ENCODE measurements at places on chromosomes 6 and 20.

DNA sequence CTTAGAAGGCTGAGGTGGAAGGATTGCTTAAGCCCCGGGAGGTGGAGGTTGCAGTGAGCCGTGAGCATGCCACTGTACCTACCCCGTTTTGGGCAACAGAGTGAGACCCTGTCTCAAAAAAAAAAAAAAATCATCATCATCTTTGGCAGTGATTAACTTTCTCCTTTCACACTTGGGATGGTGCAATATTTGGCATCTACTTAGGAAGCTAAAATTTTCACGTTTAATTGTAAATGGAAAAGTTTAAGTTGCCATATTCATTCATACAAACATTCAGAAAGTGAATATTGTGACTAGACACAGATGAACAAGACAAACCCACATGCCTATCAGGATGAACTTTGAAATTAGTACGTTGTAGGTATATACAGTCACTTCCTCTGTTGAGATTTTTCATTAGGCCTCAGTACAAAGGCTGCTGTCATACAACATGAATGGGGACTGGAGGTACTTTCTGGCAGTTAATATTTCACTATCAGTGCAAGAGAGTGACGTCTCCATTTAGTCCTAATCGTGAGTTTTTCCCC lies 10.3 kb downstream of the TOP1 start:
- no peak for DNase-seq

GRCh38 chr6:84926189-84927155 lies 162.1 kb upstream of the TBX18 start:
- DNase-seq, result no peak

DNA sequence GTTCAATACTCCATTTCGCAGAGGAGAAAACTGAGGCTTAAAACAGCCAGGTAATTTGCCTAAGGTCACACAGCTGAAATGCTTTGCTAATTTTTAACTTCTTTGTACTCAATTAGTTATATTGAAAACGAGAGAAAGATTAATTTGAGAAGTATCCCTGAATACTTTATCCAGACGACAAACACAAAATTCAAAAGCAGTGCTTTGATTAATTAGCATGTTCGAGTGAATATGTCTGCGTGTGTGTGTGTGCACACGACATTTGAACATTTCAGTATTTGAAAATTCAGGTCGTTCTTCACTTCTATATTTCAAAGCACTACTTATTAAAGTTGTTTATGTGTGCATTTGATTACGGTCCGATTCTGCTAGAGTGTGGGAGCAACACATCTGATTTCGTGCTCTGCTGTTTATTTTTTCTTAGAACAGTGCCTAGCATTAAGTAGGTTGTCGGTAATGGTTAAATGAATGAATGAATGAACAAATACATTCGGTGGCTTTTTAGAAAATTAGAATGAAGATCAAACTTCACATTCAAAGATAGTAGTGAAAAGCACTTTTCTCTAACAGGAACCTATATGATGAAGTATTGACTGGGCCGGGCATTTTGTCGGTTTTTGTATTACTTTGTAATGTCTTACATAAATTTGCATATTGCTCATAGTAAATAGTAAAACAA lies 36.9 kb upstream of the SYNCRIP start:
- DNase-seq, result no peak

- DNase-seq, result no peak
These were observed 3.5 kb downstream of the FOXS1 start for GRCh38 chr20:31841928-31842327.

DNA sequence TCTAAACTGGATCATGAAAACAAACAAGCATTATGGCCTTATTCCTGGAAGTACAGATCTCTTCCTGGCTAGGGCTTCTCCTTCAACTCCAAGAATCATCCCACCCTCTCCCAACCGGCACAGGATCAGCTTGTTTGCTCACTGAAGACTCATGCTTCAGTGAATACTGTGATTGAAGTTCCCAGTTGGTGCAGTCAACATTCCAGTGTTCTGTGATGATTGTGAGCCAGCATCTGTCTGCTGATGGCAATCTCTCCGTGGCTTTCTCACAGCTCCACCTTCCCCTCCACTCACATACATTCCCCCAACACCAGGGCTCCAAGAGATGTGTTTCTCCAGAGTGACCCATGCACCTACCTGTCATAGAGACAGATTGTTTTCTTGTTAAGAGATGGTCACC lies 421.3 kb upstream of the BTBD3 start:
- no peak for DNase-seq

DNA sequence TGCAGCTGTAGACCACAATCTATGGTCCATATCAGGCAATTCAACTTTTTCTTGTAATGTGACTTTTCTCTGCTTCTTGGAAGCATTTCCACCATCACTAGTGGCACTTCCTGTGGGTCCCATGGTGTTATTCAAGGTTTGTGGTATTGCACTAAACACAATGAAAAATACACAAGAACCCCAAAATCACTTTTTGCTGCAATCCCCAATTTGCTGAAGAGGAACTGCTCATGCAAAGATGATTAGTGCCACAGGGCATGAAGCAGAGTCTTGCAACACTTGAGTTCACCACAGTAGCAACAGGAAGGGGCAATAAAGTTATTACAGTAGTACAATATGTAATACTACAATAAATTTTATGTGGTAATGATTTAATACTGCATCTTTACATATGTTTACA lies 16.8 kb upstream of the TAAR1 start:
- no peak for DNase-seq

DNA sequence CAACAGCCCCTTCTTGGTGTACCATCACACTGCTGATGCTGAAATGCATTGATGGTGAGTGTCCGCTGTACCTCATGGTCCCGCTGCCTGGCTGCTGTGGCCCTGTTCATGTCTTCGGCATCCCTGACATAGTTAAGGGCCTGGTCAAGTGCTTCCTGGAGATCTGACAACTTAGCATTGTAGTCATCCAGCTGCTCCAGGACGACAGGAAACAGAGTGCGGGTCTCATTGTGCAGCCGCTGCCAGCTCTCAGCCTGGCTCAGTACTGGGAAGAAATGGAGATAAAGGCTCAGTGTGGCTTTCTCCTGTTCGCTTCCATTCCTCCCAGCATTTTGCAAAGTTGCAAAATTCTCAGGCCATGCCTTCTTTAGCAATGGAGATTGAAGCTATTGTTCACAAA lies 81.8 kb downstream of the LAMA4 start:
- no peak for DNase-seq

DNA sequence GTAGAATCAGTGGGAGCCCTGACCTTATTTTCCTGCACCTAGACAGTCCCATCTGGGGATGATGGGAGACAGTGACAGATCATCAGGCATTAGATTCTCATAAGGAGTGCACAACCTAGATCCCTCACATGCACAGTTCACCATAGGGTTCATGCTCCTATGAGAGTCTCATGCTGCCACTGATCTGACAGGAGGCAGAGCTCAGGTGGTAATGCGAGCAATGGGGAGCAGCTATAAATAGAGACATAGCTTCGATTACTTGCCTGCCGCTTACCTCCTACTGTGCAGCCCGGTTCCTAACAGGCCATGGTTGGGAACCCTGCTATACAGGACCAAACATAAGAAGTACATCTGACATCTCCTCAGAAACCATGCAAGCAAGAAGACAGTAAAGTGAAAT lies 31.5 kb upstream of the ASF1A start:
- DNase-seq, result no peak

- DNase-seq, result no peak
These were observed 3.4 kb upstream of the BPIFB6 start for GRCh38 chr20:33027769-33028751.

DNA sequence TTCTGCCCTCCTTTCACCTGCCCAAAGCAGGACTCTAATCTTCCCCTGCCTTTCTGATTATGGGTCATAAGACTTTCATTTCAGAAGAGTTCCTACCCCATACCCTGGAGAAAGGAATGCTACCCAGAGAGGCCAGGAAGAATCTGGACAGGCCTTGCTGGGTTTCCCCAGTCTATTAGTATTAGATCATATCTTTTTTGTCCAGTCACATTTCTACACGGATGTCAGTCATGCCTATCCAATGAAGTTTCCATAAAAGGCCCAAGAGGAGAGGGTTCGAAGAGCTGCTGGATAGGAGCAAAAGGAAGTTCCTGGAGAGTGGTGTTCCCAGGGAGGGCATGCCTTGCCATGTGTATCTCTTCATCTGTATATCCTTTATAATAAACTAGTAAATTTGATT lies 3.2 kb downstream of the POLH start:
- DNase-seq, result no peak

GRCh38 chr6:63926950-63927927 lies 291.6 kb downstream of the PHF3 start:
- DNase-seq, result no peak

DNA sequence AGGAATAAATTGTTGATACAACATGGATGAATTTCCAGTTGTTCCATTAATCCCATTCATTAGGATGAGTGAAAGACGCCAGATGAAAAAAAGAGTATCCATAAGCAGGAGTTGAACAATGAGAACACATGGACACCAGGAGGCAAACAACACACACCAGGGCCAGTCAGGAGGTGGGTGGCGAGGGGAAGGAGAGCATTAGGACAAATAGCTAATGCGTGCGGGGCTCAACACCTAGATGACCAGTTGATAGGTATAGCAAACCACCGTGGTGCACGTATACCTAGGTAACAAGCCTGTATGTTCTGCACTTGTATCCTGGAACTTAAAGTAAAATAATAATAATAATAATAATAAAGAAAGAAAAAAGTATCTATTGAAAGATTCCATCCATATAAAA lies 11.1 kb downstream of the PCED1A start:
- DNase-seq, result no peak

GRCh38 chr6:131628726-131629125 lies 684 bp upstream of the MED23 start:
- DNase-seq, result no peak

GRCh38 chr6:137237413-137238170 lies 18.4 kb upstream of the IFNGR1 start:
- DNase-seq, result no peak

GRCh38 chr6:152572338-152573088 lies 64.6 kb downstream of the SYNE1 start:
- no peak for DNase-seq

DNA sequence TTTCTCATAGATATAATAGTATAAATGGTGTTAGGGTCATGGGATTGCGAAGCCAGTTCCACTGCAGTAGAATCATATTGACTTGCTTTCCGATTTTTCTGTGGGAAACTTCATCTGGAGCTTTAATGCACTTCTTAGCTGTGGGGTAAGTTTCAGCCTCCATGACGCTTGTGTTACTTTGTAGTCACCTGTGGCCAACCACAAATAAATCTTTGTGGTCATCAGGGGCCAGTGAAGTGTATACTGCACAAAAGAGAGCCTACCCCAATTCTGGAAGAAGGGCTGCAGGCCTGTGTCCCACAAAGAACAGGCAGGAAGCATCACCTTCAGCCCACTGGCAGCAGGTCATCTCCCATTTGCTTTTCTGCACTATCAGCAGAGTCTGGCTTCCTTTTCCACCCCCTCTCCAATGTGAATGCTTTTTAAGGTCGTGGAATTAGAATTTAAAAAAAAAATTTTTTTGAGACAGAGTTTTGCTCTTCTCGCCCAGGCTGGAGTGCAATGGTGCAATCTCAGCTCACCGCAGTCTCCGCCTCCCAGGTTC lies 32.0 kb downstream of the MTHFD1L start:
- no peak for DNase-seq

GRCh38 chr6:134146268-134147033 lies 94.0 kb upstream of the SLC2A12 start:
- no peak for DNase-seq

- no peak for DNase-seq
These were observed 385.6 kb downstream of the CDKAL1 start for GRCh38 chr6:20919677-20920385.

GRCh38 chr6:22808466-22808865 lies 239.1 kb downstream of the HDGFL1 start:
- no peak for DNase-seq

- DNase-seq, result no peak
These were observed 57.9 kb downstream of the SAMD5 start for GRCh38 chr6:147566244-147566898.

DNA sequence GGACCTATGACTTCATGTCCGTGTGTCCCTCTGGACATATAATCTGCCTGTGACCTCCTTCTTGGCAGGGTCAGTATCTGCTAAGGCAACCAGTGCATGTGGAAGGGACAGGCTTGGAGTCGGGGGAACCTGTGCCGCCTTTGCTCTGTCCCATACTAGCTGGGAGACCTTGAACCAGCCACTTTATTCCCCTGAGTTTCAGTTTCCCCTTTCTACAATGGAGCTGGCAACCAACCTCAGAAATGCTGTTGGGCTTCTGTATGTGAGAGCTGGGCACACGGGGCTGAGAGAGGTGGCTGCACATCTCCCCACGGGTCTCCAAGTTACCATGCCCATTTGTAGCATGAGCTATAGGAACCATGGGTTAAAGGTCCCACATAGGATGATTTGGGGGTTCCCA lies 53.8 kb downstream of the CD40 start:
- no peak for DNase-seq

GRCh38 chr6:34587325-34587724 lies 31.2 kb upstream of the SPDEF start:
- DNase-seq, result no peak

DNA sequence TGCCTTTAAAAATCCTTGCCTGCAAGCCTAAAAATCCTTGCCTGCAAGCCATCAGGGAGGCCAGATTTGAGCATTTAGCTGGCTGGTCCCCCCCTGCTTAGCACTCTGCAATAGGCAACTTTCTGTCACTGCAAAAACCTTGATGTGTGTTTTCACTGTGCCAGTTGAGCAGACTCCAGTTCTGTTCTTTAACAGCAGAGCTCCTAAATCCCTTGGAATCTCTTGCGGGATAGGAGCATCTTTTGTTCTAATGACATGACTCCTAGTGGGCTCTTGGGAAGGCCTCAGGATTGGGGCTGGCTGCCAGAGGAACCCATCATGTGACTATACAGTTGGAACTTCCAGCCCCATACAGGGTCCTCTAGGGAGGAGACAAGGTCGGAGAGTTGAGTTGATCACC lies 50.4 kb downstream of the FAM184A start:
- no peak for DNase-seq

GRCh38 chr6:38566295-38567030 lies 73.3 kb downstream of the BTBD9 start:
- no peak for DNase-seq

DNA sequence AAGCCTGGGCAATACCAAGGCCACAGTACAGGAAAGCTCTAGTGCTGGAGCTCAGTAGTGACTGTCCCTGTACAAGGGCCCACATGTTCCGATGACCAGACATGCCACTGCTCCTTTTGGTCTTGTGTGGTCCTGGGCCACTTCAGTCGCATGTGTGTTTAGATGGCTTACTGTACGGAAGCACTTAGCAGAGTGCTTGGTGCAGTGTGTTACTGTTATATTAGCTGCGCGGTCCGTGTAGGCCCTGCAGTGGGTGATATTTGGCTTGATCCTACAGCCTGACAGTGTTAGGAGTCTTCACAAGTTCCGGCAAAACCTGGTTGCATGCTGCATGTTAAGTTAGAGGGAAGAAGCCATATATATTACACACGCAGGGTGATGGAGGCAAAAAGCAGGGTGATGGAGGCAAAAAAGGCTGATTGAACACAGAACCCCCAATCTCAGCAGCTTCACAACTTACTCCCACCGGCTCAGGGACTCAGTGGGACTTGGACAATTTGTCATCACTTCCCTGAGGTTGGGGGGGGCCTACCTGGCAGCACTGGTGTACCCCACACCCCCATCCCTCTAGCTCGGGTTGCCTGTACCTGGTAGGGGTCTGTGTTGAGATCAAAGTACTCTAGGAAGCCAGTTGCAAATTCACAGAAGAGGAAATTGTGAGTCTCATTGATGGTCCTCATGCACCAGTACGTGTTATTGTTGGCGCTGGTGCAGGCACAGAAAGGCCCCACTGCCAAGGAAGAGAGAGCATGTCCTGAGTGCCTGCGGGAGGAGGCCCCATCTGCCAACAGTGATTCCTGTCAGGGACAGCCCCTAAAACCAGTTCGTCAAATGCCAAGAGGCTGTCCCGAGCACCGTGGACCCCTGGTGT lies 122.6 kb downstream of the SULF2 start:
- DNase-seq, result no peak
